ENCODE measurements at places on chromosomes 11 and 22.

DNA sequence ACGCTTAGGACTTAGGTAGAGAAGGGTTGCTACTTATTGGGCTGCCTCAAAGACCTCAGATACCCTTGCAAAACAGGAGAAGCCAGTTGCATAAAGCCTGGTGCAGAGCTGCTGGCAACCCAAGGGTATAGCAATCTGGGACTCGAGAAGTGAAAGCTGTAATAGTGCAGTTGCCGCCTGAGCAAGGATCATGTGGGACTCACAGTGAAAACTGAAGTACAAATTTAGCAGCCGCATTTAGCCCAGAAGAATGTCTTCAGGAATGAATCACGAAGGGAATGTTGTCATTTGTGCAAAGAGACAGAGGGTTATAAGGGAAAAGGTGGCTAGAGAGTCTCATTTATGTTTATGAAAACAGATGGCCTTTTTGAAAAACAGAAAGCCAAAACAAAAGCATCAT, 267.2 kb downstream of the TENM4 start:
- DNase-seq = no peak

DNA sequence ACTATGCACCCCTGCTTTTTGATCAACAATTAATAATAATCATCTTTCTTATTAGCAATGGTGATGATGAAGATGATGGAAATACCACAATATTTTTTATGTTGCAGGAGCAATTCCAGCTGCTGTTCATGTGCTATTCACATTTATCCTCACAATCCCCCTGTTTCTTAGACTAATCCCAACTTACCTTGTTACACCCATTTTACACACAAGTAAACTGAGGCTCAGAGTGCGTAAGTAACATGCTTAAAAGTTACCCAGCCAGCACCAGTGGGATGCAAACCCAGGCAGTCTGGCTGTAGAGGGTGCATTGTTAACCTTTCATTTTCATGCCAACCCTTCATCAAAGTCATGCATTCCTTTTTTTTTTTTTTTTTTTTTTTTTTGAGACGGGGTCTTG, 1.6 kb upstream of the CRYBA4 start:
- no peak for DNase-seq

DNA sequence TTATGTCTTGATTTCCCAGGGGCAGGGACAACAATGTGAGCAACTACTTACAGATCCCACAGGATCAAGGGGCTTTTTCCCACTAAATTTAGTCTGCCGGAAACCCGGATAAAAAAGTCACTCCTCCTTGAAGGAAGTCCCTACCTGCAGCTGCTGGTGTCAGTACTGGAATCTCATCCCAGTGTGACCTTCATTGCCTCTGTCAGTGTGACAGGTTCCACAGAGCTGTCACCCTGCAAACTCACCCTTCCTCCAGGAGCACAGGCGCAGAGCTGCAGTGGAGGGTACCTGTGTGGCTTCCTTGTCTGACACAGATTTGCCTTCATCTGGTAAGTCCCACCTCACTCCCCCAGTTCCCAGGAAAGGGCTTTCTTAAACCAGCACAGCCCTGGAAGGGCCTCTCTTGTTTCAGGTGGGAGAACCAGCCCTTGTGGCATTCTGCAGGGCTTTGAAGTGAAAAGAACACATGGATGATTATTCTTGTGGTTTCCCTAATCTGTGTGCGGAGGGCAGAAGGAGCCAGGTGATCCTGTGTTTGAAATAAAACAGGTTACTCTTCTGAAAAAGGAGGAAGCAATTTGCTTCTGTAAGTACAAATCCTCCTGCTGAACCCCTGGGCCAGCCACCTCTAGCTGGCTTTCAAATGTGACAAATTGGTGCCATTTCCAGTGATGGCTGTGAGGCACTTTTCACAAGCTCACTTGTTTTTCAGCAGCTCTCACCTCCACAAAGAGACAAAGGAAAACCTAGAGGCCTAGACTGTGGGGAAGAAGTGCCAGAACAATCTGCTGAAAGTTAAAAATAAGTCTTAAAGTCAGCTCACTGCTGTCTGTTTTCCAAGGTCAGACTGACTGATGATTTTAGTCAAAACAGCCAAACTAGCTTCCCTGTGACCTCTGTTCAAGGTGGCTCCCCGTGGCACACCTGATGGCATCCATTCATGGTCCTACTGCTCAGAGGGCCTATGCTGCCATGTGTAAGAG, 9.2 kb upstream of the PRSS23 start:
- no peak for DNase-seq

DNA sequence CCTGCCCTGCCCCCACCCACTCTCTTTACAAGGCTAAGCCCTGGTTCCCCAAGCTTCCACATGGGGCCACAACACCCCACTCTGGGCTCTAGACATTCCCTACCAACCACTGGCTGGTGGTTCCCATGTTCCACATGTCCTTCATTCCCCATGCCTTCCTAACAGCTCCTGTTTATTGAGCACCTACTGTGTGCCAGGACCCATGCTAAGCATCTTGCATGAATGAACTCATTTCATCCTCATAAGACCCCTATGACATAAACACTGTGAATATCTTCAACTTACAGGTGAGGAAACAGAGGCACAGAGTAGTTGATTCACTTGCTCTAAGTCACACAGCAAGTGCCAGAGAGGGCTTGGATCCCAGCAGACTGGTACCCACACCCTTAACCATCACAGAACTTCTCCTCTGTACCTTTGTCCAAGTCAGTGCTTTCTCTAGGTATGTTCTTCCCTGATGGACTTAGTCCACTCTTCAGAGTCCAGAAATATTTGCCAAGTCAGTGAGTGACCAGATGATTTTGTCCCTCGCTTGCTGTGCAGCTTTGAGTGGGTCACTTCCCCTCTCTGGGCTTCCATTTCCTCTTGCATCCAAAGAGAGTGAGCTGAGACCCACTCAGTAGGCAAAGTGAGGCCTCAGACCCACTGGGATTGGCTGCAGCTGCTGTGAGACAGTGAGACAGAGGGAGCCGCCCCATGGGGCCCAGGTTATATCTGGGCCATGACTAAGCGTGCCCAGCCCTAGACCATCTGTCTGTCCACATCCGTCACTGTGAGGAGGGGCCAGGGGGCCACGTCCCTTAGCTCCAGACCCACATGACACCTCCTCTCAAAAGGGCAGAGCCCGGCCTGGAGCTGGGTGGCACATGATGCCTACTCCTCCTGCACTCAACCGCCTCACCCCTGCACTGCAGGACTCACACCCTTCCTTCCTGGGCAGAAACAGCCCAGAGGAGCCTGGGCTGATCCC, 132.4 kb downstream of the MN1 start:
- no peak for DNase-seq

- no peak for DNase-seq
These were observed 64.6 kb downstream of the EXT2 start for GRCh38 chr11:44159848-44160721.

Measured in pancreas (tissue), 10 donors.